CD14-positive monocyte (primary cell): ENCODE measurements at places on chromosomes 2 and 18.
A peak's percentile ranks its signal among the peaks of the same experiment; 100 is the strongest.

- no peak for DNase-seq
These were observed 76.5 kb upstream of the EPB41L3 start for GRCh38 chr18:5620289-5620688.

DNA sequence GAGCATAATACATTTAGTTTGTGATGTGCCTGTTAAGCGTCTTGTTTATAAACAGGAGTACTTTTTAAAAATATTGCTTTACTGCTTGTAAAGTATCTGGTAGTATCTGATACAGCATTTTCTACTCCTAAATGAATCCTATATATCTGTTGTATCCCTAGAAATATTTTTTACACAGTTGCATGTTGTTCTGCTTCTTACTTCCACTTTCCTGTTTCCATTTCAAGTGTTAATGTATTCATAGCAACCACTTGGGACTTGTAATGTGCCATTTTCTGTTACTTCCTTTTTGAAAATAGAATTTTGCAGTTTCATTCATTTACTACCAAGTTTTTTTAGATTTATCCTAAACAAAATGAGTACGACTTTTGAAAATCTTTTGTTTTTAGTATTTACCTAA is 24.9 kb downstream of the CCNT2 start:
- DNase-seq = peak; percentile 27

DNA sequence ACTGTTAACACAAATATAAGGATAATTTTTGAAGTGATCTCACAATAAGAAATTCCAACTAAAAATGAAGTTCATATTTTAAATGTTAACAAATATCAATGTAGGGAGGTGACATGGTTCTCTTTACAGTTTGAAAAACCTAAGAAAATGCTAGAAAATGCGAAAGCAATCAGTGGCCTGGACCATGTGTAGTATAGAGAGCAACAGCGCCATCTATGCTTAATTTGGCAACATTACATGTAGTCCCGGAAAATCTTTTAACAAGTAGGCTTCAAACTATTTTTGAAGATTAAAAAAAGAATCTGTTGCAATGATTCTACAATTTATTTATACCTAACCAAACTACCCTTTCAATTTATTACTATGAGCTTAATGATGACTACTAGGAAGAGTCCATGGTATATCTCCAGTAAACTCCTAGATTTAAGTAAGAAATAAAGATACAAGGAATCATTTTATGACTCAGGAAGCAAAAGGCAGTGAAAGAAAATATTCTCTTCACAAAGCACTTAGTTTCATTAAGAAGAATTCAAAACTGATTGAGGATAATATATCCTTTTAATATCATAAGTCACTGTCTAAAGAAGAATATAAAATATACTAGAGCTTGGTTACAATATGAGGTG is 33.3 kb downstream of the NDUFA10 start:
- DNase-seq = peak; percentile 37

- DNase-seq = no peak
These were observed 111.7 kb downstream of the CALCRL start for GRCh38 chr2:187336332-187336731.

- no peak for DNase-seq
These were observed 86.6 kb downstream of the ITGB1BP1 start for GRCh38 chr2:9336576-9337314.
